ENCODE measurements at places on chromosomes 3 and 15. TPM values are rescaled to one million over a fixed set of nuclear protein-coding genes. Genes with fewer than 3 reads are reported as not detected.

The GOLGA6D gene
- total RNA-seq: not detected

The BHLHE40 gene
- total RNA-seq: 34.1 TPM

GRCh38 chr3:168511428-168512014 lies 415.8 kb upstream of the GOLIM4 start:
- H3K4me3 ChIP-seq: no peak overlapping the region
- no peak overlapping the region for H3K27ac ChIP-seq
- peaks cover 23% of the 10 kb centered on the region for H3K4me1 ChIP-seq
- DNase-seq: no peak
- no peaks in the 10 kb centered on the region for H3K36me3 ChIP-seq
- no peaks in the 10 kb centered on the region for H3K27me3 ChIP-seq

- no peaks in the 10 kb centered on the region for H3K27me3 ChIP-seq
- H3K4me3 ChIP-seq: no peak overlapping the region
- no peak for DNase-seq
- H3K27ac ChIP-seq: no peak overlapping the region
These were observed 12.4 kb downstream of the SLC2A2 start for GRCh38 chr3:171013822-171014748.

- H3K27ac ChIP-seq: no peak overlapping the region
- no peaks in the 10 kb centered on the region for H3K36me3 ChIP-seq
- peaks cover 7% of the 10 kb centered on the region for H3K4me1 ChIP-seq
These were observed 31.3 kb upstream of the FURIN start for GRCh38 chr15:90837094-90837493.

Data from osteocyte (in vitro differentiated cells).